ENCODE measurements at places on chromosomes 3 and 15. TPM values are rescaled to one million over a fixed set of nuclear protein-coding genes. Genes with fewer than 3 reads are reported as not detected.

Gene P2RY14
- total RNA-seq: 0.26 TPM

Gene SPSB4
- not detected for total RNA-seq

Gene CD86
- 1.7 TPM for total RNA-seq

Gene SACM1L
- 71.2 TPM for total RNA-seq

Gene IGF2BP2
- total RNA-seq: 0.55 TPM

Gene GABRR3
- not detected for total RNA-seq

DNA sequence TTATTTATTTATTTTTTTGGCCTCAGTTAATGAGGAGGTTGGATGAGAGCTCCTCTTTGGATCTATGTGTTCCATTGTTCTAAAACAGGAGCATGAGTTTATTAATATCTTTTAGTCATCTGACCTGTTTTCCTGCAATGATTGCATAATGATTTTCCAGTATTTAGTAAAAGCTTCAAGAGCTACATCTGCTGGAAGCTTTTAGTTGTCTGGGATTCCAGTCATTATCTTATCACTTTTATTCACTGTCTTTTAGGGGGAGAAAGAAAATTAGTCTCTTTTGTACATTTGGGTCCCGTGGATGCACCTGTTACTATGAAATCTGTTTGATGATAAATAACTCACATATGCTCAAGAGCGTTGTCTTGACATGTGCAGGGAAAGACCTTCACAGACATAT is 1270.0 kb downstream of the ROBO1 start:
- no peak for DNase-seq

GRCh38 chr15:67134067-67134838 is 68.9 kb downstream of the SMAD3 start:
- DNase-seq: peak; percentile 79

DNA sequence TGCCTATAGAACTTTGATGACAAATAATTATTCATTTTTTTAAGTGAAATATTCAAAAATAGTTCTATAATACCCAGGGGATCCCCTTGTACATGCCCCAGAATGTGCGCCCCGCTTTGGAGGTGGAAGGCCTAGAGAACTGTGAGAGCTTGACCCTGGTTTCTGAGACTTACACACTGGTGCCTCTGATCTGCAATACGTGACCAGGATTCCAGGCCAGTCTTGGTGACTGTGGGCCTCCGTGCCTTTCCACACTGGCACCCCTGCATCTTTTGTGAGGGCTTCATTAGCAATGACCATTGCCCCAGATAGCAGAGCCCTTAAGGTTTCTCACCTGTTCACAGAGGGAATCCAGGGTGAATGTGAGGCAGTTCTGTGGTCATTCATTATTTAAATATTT is 44.0 kb downstream of the CLSTN2 start:
- no peak for DNase-seq

- DNase-seq: no peak
Measured at GRCh38 chr3:66133853-66134445, 86.9 kb upstream of the SLC25A26 start.

DNA sequence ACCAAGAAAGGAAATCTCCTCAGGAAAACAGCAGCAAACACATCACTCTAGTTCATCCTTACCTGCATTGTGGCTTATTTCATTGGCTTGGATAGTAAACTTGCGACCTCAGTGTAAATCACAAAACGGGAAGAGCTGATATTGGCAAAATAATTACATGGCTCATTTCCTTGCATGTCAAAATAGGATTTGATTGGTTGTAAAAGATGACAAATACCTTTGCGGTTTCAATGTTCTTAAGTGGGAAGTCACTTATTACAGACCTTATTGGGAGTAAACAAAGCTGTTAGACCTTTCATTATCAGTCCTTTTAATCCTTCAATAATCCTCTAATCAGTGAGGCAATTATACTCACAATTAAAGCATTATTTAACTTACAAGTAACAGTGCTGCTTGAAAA is 590.6 kb downstream of the MAGI1 start:
- DNase-seq: no peak

DNA sequence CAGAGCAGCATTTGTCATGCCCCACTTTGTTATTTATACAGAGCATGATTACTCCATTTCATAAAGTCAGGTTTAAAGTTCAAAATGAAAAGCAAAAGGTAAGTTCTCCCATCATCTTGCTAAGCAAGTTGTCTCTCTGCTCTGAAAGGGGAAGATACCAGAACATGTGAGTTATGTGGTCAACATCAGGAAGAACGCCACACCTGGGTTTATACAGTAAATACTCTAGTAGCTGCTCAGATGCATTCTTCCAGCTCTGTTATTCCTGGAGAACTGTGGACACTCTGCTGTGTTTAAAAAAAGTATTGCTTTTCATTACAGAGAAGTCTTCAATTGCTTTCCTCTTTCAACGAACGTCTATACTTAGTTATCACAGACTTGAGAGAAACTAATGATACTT is 145.7 kb downstream of the PLCL2 start:
- no peak for DNase-seq

- DNase-seq: no peak
Measured at GRCh38 chr3:40914475-40914874, 284.8 kb upstream of the CTNNB1 start.

- peak; percentile 74 for DNase-seq
Measured at GRCh38 chr15:23565395-23566070, at the start of gene MKRN3. Gene MKRN3 (plus strand): TSS chr15:23565674. CDS start chr15:23565783, 109 bp downstream.

DNA sequence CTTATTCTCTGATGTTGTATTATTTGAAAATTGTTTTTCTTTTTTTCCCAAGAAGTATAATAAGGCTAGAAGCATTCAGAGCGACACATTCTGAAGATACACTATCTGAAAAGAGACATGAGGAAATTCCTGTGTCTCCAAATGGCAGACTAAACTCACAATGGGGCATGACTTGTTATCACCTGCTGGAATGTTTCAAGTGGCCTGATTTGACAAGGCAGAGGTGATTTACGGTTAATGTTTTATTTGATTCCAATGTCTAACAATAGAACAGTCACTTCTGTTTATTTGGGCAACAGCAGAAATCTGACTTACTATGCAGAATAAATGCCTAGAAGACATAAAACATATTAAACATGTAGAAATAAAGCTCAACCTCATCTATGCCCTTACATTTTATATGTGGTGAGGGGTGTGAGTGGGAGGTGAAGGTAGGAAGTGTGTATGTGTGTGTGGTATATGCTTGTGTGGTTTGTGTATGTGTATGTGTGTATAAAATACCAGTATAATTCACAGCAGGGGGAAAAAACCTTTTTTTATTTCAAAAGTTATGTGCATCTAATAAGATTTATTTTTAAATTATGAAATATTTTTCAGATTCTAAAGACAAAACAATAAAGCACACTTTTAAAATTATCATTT is 1051.7 kb downstream of the ROBO2 start:
- DNase-seq: no peak

DNA sequence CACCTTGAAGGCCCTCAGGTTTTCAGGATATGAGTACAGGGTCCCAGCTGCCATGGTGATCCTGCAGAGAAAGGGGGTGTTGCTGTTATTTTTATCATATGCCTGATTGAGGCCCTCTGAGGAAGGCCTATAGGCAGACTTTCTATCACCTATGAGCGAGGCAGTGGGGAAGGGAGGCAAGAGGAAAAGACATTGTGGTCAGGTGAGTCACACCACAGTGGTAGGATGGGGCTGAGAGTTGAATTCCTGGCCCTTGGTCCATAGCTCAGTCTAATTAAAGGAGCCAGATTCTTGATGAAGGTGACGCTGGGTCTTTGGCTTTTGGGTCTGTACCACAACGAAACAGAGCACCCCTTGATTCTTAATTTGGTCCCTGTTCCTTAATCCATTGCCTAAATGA is 72.7 kb downstream of the ZNF621 start:
- no peak for DNase-seq

GRCh38 chr3:157533298-157534070 is 30.3 kb upstream of the VEPH1 start:
- no peak for DNase-seq

- no peak for DNase-seq
Measured at GRCh38 chr15:80739919-80740318, 39.3 kb upstream of the CEMIP start.

DNA sequence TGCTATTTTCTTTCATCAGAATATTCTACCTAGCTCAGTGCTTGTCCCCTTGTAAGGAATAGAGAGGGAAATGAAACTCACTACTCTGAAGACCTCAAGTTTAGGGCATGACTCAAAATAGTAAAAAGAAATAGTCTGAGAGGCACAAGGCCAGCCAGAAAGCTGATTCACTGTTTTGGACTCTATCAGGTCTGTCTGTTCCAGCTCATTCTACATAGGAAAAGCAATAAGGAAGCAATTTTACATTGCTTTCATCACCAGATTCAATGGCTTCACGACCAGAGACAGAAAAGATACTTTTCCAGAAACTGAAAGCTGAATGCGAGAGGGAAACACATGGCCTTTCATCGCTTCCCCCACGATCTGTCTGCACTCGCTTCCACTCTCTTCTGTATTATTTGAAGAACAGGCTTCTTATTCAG is 276.0 kb downstream of the GBE1 start:
- DNase-seq: no peak

- no peak for DNase-seq
Measured at GRCh38 chr15:45660231-45660979, 25.6 kb downstream of the SQOR start.

- no peak for DNase-seq
Measured at GRCh38 chr3:135762188-135762856, 203.2 kb upstream of the PPP2R3A start.

- DNase-seq: peak; percentile 16
Measured at GRCh38 chr3:27720899-27721716, 1.0 kb downstream of the EOMES start.

DNA sequence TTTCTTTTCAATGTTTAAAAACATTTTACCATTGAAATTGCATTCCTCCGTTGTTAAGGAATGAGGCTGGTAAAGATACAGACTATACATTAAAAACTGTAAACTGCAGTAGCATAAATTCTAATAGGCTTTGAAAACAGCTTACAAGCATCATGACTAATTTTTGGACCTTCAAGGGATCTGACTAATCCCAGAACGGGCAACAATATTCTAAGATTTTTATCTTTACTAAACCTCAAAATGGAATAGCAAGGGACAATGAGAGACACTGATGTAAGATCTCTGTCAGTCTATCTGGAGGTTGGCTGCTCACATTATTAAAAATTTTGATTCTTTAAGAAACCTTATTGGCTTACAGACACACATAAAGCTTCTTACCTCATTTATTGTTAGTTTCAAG is 74.7 kb downstream of the BTD start:
- DNase-seq: no peak

DNA sequence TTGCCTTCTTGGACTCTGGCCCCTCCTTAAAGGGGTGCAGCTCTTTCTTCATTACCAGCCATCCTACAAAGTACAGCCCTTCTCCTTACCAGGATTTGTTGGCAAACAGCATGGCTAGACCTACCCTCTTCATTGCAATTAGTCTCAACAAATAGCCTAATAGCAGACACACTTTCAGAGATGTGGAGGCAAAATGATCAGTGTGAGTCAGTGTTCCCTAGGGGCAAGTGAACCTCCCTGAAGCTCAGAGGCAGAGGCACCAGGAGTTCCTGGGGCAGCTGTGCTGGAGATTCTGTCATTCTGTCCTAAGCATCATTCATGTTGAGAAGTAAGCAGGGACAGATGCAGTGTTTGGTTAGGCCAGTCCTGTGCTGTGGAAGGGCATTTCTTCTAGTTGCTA is 14.6 kb upstream of the MECOM start:
- DNase-seq: no peak

All from activated CD4-positive, alpha-beta memory T cell treated with anti-CD3 and anti-CD28 coated beads for 36 hours (primary cell).